ENCODE measurements at places on chromosomes 3 and 15. TPM values are rescaled to one million over a fixed set of nuclear protein-coding genes. Genes with fewer than 3 reads are reported as not detected.

- DNase-seq = no peak
These were observed 56.4 kb downstream of the LSAMP start for GRCh38 chr3:116388867-116389385.

- no peak for DNase-seq
These were observed 36.6 kb downstream of the OSTN start for GRCh38 chr3:191235331-191236314.

GRCh38 chr3:185846037-185846436, 21.2 kb upstream of the IGF2BP2 start:
- no peak for DNase-seq

DNA sequence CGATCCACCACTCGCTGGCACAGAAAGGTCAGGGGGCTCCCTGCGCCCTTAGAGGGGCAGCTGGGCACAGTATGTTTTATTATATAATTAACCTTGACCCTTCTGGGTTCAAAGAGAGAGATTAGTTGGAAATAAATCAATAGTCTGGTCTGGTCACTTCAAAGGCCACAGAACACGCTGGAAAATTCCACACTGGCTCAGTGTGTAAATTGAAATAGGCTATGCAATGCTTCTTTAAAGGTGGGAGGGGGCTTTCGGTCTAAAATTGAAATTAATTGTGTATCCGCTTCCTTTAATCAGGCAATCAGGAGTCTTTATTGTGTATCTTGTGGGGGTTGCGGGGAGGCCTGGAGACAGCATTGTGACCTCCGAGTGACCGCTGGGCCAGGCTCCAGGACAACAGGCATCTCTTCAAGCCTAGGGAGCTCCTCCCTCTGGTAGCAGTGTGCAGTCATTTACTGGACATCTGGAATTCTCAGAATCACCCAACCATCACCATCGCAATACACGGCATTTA, 8.0 kb downstream of the RNU5B-1 start:
- no peak for DNase-seq

DNA sequence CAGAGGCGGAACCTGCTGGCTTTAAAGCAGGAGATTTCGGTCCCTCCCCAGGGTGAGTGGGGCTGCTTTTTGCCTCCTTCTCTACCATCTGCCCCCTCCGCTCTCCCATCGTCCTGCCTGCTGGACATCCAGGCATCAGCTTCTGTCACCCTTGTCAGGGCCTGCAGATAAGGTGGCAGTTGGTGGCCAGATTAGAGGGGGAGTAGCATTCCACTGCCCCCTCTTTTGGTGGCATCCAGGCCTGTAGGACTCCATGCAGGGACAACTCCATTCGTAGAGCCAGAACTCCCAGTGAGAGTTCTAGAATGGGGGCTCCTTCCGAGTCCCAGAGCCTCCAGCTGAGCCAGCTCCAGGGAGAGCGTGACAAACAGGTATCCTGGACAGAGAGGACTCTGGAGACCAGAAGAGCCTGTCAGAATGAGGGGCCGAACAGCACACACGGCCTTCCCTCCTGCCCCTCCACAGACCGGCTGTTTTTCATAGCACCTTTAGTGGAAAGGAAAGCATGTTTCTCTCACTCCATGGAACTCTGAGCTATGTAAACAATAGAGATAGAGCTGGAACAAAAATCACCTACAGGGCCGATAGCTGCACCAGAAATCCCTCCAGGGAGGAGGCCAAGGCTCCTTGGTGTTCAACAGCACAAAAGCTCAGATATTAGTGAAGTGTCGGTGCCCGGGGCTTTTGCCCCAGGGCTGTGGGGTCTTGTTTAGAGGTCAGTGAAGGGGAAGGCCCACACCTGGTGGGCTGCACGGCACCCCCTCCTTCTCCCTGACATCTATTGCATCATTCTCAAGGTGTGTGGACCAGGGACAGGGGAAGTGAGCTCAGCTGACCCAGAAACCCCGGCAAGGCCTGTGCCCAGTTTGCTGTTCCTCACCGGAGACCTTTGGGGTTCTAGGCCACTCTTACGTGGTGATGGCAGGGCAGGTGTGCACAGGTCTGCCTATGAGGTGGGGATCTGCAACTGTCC, 34.2 kb downstream of the MAGEF1 start:
- DNase-seq = no peak

Gene EPHB1
- 1.6 TPM for total RNA-seq

Gene GPR149
- not detected for total RNA-seq

Gene TERC
- total RNA-seq = 5.4 TPM

Gene RPL32
- 1,191 TPM for total RNA-seq

All from upper lobe of right lung (tissue), 1 donor.